Esophagus mucosa (tissue), 1 donor: ENCODE measurements at places on chromosomes 4 and X.

GRCh38 chr4:174316954-174317353 lies 33.2 kb downstream of the CEP44 start:
- no peak for ATAC-seq

GRCh38 chr4:17170131-17170530 lies 271.7 kb upstream of the LDB2 start:
- ATAC-seq = no peak

DNA sequence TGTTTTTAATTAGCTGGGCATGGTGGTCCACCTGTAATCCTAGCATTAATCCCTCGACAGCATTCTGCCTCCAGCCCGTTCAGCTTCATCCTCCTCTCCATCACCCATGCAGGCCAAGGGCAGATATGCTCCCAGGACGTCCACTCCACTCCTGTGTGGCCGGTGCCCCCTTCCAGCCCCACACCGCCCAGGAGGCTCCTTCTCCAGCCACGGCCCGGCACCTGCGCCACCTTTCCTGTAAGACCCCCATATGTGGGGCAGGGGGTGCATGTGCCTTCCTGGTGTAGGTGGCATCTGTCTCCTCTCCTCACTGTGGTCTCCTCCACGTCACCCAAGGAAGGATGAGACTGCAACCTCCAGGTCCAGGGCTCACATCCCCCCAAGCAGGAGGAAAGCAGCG lies 57.0 kb upstream of the MXD4 start:
- ATAC-seq = no peak

DNA sequence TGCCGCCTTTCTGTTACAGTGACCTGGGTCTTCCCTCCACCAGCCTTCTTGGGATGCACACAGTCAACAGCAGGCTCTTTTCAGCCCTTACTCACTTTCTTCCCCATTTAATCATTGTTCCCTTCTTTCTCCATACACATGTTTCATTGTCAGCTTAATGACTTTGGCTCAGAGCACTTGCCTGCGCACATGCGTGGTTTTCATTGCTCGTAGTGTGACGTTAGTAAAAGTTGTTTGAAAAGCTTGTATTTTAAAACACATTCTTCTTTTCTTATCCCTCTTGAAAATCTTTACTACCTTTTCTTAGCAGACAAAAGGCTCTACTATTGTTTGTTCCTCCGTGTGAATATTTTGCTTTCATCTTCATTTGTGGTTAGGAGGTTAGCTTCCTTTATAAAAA lies 19.7 kb upstream of the SCOC start:
- ATAC-seq = no peak

DNA sequence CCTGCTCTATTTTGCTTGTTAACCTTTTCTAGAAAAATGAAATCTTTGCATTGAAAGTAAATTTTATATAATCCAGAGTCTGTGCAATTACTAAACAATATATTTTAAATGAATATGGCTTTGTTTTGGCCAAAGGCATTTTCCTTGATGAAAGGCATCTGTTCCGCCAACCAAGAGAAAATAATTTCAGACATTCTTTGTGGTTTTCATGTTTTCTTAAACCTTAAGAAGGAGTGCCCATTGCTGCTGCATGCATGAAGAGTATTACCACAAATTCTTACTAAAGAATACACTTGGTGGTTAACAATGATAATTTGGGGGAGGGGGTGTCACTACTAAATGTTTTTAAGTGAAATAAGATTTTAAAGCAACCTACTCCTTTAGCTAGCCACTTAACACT lies 2.7 kb upstream of the PDGFC start:
- no peak for ATAC-seq

GRCh38 chrX:151505796-151506195 lies 57.7 kb upstream of the PASD1 start:
- ATAC-seq = peak; percentile 41

DNA sequence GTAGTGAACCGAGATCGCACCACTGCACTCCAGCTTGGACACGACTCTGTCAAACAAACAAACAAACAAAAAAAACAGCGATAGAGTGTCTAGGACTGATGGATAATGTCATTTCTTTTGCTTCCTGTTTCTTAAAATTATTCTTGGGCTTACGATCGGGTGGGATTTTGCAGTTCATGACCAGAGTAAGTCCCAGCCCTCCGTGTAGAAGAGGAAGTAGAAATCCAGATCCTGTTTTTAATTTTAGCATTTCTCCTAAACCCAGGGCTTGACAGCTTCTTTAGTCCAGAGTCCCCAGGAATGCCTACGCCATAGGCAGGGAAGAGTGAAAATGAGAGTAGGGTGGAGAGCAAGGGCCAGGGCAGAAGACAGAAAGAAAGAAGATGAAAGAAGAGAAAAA lies 94.3 kb downstream of the HPRT1 start:
- ATAC-seq = no peak

DNA sequence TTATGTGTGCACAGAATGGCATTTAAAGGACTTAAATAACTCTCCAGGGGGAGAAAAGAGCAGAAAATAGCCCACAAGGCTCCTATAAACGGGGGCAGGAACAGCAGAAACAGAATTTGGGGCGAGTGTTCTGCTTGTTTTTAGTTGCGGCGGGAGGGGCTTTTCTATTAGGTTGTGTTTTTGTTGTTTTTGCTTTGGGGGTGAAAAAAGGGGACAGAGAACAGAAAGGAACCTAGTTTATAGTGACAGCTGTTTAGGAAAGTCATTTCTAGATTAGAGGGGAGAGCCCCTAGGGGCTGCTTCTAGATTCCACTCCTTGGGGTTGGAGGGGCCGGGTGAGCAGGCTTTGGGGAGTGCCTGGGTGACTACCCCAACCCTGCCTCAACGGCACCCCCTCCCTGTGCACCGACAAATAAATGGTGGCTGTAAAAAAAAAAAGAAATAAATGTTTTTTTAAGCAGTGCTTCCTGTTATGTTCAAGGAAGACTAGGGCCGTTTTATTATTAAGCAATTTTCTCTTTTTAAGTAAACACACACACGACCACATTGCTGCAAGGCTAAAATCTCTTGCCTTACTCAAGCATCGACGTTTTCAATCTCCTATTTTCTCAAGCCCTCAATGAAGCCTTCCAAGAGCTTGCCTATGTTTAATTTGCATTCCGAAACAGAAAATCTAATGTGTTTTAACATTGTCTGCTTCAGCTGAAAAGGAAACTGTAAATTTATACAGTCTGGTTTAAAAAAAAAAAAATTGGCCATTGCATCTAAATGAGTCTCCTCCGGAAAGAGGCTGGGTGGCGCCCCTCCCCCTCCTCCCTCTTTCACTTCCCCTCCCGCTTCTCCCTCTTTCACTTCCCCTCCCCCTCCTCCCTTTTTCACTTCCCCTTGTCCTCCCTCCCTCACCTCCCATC lies 123.3 kb upstream of the TBL1X start:
- peak; percentile 45 for ATAC-seq

- ATAC-seq = no peak
Observed at GRCh38 chr4:37902738-37903693, 12.1 kb downstream of the TBC1D1 start.

GRCh38 chr4:67939195-67939594 lies 24.1 kb downstream of the TMPRSS11A start:
- ATAC-seq = no peak

DNA sequence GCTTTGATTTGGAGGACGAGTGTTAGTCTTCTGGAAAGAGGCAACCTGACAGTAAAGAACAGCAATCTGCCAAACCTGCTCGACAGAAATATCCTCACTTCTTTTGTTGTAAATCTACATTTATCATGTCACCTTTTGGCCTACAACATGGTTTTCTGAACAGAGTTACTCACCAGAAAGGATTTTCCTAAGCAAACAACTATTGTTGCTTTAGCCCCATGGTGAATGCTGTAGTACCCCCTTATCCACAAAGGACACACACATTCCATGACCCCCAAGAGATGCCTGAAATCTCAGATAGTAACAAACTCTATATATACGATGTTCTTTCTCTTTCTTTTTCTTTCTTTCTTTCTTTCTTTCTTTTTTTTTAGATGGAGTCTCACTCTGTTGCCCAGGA lies 42.7 kb downstream of the TMEM150C start:
- ATAC-seq = peak; percentile 35

DNA sequence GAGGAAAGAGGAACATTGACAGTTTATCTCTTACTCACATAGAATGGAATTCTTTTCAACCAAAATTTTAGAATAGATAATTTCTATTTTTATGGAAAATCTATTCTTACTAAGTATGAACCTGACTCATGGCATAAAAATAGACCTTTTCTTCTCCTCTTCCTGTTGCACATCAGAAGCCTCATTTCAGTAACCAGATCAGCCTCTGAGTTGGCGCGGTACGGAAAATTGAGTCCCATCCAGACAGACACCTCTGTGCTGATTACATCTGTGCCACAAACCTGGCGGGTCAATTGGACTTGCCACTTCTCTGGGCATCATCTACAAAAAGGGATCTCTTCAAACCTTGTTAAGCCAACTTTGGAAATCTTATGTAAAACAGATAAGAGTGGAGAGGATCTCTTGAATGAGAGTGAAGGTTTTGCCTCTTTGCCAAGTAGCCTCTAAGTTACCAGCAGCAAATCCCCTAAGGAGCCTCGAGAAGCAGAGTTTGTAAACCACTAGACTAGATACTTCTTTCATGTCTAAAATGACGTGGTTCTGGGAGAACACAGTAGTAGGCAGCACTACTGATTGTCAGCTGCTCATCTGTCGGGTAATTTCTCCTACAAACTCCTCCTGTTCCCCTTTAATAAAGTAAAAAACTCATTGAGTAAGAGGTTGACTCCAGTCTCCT lies 37.4 kb downstream of the TENM3 start:
- ATAC-seq = no peak

DNA sequence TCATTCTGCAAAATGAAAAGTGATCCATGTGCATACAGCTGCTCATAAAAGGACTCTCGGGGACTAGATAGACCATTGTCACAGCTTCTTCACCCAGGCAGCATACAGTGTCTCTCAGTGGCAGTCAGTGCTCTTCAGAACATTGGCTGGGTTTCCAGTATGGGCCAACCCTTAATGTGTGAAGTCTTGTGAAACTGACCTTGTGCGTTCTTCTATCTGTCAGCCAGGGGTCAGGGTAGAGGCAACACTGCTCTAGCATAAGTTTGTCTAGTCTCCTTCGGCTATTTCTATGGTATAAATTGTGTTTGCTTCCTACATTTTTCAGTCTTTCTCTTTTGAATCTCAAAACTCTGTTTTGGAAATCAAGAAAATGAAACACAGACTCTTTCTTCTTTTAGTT lies 37.0 kb upstream of the SMIM31 start:
- ATAC-seq = no peak

- ATAC-seq = no peak
Observed at GRCh38 chr4:146110871-146111485, 64.5 kb upstream of the LSM6 start.

DNA sequence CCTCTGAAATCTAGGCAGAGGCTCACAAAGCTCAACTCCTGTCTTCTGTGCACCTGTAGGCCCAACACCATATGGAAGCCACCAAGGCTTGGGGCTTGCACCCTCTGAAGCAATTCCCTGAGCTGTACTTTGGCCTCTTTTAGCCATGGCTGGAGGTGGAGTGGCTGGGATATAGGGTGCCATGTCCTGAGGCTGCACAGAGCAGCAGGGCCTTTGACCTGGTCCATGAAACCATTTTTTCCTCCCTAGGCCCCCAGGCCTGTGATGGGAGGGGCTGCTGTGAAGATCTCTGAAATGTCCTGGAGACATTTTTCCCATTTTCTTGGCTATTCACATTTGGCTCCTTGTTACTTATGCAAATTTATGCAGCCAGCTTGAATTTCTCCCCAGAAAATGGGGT lies 20.9 kb upstream of the COL25A1 start:
- ATAC-seq = no peak
